ENCODE measurements at places on chromosomes 11 and 22.

- DNase-seq: no peak
These were observed 139.6 kb downstream of the DDX10 start for GRCh38 chr11:108804511-108804910.

DNA sequence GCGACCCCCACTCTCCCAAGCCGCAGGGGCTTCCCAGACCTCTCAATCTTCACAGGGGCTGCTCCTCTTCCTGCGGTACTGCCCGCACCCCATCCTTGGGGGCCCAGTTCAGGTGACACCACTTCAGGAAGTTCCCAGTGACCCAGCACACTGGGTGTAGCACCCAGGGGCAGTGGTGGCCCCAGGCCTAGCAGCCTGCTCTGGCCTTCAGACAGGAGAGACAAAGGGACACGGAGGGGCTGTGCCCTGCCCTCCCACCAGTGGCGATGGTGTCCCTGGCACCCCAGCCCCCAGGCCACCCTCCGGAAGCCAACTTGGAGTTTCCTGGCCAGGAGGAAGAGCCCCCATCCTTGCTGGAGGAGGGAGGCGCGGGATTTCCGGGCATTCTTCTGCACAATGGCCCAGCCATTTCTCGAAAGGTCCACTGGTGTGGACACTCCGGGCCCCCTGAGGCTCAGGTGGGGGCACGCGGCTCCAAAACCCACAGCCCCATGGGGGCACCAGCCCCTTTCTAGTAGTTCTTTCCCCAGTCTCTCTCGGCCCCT lies 978 bp upstream of the CLDN5 start:
- DNase-seq: no peak

GRCh38 chr11:115391160-115391559 lies 113.1 kb downstream of the CADM1 start:
- no peak for DNase-seq

- DNase-seq: no peak
These were observed 32.7 kb downstream of the POLR3H start for GRCh38 chr22:41511521-41511968.

DNA sequence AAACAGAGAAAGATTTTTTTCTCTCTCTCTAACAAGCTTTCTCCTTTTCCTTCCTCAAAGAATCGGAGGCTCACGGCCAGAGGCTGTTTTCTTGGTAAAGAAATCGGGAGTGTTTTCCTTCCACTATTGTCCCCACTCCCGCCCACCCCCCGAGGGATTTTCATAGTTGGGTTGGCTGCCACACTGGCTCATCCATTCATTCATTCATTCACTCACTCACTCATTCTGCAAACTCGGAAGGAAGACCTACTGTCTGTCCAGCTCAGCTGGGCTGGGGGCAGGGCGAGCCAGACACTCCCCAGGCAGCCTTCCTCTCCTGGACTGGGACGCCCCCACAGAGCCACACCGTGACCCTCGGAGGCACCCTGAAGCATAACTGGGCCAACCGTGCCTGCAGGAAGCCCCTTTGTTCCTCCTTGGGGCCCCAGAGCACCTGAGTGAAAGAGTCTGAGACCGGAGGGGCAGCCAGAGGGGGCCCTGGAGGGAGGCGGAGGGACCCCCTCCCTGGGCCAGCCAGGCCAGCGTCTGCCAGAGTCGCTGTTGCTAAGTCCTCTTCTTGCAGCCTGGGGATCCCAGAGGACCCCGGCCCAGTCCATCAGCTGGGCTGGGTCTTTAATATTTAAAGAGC lies 17.0 kb downstream of the CDKN1C start:
- no peak for DNase-seq

DNA sequence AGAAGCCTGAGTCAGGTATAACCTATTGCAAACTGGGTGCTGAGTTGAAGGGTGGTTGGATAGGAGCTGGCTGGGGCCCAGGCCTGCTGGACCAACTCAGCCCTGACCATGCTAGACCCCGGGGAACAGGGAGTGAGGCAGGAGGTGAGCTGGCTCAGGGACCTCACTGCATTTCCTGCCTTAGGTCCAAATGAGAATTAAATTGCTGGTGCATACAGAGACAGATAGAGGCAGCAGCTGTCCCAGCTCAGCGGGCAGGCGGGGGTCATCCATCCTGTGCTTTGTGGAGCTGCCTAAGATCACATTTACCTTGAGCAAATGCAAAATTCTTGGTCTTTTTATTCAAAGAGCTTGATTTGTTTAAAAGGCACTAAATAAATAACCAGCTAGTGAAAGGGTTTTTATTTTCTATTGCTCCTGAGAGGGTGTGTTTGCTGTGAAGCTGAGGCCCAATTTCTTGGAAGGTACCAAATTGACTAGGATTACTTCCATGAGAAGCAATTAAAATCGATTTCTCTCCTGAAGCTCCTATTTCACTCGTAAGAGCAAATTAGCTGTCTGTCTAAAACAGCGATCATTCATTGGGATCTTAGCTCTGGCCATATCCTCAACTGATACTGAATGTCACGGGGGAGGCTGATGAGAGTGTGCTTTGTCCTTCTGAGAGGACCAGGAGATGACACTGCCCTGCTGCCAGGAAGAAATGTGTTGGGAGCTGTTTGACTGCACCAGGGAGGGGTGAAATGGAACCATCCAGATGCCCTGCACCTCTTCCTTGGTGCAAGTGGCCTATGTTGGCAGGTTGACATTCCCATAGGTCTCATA lies 24.9 kb downstream of the USH1C start:
- DNase-seq: no peak

DNA sequence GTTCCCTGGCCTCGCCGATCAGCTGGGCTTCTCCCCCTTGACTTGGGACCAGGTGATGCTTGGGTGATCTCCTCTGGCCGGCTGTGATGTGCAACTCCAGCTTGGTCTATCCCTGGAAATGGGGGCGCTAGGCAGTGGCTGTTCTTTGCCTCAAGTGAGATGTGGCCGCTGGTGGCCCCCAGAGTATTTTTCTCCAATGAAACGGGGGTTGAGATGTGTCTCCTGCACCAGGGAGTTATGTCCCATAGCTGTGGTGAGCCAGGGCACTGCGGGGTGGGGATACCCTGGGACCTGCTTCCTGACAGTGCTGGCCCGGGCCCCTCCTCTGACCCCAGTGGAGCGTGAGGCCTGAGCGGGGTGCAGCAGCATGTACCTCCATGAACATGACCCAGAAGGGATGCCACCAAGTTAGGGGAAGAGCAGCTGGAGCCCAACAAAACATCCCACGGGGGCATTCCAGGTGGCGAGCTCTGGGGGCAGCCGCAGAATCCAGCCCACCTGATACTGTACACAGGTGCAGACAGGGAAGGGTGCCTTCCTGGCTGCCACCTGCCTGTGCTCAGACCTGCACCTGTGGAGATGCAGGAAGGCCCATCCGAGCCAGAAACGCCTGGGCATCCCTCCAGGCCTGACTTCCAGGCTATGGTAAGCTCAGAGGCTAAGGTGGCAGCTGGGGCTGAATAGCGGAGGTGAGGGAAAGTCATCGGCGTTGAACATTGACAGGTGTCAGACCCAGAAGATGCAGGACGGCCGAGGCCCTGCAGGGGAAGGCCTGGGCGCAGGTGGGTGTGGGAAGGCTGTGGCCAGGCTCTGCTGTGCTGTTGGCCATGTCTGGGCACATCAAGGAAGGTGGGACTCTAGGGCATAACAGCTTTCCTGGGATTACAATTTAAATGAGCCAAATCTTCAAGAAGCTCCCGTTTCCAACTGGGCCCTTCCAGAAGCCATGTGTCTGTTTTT lies 97.3 kb downstream of the CTTN start:
- no peak for DNase-seq

- DNase-seq: no peak
These were observed 563 bp downstream of the GATD1 start for GRCh38 chr11:776561-777287.

- no peak for DNase-seq
These were observed 683 bp downstream of the PLA2G6 start for GRCh38 chr22:38180841-38181452.

- DNase-seq: no peak
These were observed at the start of gene GP1BB for GRCh38 chr22:19723232-19723982. TSS of gene GP1BB (plus strand) at chr22:19723539. CDS start at chr22:19723570, 31 bp downstream.

DNA sequence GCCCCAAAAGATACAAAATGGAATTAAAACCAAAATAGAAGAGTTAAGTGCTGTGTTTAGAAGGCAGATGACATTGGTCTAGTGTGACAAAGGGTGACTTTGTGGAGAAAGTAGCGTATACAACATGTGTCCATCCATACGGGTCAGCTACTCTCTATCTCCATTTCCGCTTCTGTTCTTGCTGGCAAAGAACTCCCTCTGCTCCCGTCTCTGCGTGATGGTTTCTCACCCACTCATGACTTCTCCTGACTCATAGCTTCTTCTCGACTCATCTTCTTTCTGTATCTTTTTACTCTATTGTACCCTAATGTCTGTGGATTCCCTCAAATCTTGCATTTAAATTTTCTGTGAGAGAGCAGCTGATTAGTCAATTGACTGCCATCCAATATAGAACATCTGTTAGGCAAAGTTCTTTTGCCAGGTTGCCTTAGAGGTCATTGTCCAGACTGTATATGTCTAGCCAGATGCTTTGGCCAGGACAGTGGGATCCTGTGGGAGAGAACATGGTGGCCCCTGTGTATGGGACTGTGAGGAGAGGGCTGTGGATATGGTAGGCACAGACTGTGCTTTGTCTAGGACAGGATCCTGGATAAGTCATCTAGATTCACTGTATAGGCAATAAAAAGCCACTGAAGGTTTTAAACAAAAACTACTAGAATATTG lies 28.4 kb downstream of the MMP13 start:
- no peak for DNase-seq

DNA sequence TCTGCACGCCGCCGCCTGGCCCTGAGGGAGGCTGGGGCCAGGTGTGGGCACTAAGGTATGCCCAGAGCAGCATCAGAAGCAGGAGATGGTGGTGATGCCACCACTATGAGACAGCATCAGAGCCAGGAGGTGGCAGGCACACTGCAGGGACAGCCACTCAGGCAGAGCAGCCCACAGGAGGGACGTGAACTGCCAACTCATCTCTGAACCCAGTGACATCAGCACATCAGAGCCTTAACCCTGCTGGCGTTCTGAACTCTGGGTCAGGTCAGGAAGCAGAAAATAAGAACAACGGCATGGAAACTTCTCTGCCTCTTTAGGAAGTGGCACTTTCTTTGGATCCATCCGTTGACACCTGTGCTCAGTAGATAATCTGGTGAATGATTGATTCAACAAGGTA lies 14.7 kb upstream of the IFT27 start:
- no peak for DNase-seq

- peak; percentile 89 for DNase-seq
These were observed 12.2 kb downstream of the PHLDB1 start for GRCh38 chr11:118619444-118620197.

GRCh38 chr11:60982184-60982583 lies 10.7 kb downstream of the CD6 start:
- DNase-seq: no peak

- no peak for DNase-seq
These were observed 2.4 kb downstream of the RASGRP2 start for GRCh38 chr11:64741375-64742086.

DNA sequence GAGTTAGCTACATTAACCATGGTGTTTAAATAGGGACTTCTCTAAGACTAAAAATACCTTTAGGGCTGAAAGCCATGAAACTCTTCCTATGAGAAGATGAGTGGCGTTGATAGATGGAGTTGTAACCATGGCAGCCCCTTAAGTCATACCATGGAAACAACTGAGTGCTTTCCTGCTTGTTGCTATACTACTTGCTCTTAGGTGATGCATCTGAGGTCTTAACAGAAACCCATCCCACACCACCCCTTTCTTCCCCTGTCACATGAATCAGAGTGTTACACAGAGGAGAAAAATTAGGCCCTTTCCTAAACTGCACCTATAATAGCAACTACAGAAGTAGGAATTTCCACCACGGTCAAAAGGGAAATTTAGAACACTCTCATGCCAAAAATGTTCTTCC lies 64.3 kb upstream of the ZC3H12C start:
- no peak for DNase-seq

GRCh38 chr11:62069374-62069773 lies 54.4 kb upstream of the INCENP start:
- DNase-seq: no peak
